Adipocyte (in vitro differentiated cells): ENCODE measurements at places on chromosomes 1 and 21.
A peak's percentile ranks its signal among the peaks of the same experiment; 100 is the strongest.

DNA sequence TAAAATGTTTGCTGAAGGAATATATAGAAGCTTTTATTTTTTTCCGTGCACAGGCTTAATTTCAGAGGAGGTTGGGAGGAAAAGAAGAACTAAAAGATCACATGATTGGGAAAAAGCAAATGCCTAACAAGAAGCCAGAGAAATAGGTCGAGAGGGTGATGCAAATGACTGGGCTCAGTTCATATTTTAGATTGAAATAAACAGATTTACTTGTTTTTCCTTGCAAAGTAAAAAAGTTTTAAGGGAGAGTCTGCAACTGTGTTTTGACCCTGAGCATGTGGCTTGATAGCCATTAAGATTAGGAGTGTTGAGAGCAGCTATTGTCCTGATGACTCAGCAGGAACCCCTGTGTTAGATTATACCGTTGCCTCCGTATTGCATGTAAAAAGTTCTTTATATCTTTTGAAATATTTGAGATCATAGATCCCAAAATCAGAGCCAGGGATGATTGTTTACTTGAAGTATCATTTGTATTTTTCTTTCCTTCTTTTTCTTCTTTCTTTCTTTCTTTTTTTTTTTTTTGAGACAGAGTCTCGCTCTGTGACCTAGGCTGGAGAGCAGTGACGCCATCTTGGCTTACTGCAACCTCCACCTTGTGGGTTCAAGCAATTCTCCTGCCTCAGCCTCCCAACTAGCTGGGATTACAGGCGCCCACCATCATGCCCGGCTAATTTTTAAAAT lies 20.2 kb downstream of the CLIC4 start:
- DNase-seq: peak; percentile 67

- DNase-seq: peak; percentile 67
These were observed 31.6 kb upstream of the NUF2 start for GRCh38 chr1:163290025-163290640.

DNA sequence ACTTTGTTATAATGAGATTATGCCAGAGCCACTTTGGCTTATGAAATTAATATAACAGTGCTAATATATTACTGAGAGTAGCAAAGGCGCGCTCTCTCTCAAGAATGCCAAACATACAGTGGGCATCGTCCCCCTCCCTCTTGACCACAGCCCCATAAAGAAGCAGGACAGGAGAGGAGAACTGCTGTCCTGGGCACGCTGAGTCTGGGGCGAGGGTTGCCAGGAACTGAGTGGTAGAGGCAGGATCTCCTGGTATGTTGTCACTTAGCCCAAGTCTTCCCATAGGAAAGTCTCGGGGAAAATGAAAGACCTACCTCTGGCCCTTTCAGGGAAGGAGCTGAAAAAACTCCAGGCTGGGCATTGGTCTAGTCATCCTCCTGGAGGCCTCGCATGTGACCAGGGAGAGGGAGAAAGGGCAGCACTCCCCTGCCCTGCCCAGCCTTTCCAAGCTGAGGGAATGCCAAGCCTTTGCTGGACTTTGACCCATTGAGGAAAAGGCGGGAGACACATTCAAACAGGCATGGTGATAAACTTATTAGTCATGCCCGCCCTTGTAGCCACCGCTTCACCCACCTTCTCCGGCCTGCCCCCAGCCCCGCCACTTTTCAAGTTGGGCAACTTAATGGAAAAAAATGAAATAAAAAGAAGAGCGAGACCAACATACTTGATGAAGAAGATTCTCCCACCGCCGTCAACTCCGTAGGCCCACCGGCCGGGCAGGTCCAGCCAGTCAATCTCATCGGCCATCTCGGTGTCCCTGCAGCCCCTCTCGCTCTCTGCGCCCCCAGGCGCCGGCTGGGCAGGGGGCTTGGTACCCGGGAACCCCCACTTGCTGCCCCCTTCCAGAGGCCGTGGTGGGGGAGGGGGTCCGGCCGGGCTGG lies 17.4 kb upstream of the PLEKHA6 start:
- DNase-seq: no peak

DNA sequence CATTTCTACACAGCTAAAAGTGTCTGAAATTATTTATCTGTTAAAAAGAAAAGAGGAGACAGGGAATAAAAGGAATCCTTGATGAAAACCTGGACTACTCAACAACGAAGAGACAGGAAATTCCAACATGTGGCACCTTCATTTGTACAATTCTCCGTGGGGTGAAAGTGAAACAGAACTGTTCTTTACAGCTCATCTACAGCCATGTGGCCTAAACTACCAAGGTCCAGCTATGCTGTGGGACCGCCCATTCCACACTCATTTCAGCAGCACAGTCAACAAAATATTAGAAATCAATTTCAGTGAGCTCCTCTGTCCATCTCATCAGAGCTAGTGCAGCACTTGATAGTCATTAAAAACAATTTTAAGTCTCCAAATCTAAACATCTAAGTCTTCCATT lies 44.0 kb downstream of the UBR4 start:
- no peak for DNase-seq

DNA sequence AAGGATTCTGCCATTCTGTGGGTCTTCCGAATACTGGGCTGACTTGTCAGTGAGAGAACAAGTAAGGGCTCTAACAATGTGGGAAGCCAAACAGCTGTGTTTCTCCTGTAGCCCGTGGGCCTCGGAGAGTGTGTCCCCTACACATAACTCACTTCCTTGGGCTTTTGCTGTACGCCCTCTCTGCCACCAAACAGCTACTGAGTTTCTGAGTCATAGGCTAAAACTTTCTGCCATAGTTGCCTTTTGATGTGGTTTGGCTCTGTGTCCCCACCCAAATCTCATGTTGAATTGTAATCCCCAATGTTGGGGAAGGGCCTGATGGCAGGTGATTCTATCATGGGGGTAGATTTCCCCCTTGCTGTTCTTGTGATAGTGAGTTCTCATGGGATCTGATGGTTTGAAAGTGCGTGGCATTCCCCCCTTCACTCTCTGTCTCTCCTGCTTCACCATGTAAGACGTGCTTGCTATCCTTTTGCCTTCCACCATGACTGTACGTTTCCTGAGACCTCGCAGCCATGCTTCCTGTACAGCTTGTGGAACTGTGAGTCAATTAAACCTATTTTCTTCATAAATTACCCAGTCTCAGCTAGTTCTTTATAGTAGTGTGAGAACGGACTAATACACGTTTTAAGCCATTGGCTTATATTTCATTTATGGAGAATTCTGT lies 194.8 kb upstream of the HMCN1 start:
- DNase-seq: no peak

DNA sequence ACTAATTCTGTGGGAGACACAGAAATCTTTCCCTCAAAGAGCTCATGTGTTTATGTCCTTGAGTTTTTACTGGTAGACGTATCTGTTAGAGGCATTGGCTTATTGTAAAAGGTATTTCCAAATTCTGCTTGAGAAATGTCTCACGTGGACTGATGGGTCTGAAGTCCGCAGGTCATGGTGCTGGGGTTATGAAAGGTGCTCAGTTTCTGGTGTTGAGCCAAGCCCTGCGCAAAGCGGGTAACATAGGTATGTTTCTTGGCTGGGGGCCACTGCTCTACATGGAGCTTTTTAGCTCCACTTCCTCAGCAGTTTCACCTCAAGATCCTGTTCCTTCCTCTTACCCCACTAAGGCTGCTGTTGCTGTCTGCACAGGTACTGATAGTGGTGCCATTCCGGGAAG lies 10.8 kb downstream of the UTP25 start:
- no peak for DNase-seq

GRCh38 chr1:62628506-62628905 lies 31.2 kb downstream of the ANGPTL3 start:
- DNase-seq: no peak

DNA sequence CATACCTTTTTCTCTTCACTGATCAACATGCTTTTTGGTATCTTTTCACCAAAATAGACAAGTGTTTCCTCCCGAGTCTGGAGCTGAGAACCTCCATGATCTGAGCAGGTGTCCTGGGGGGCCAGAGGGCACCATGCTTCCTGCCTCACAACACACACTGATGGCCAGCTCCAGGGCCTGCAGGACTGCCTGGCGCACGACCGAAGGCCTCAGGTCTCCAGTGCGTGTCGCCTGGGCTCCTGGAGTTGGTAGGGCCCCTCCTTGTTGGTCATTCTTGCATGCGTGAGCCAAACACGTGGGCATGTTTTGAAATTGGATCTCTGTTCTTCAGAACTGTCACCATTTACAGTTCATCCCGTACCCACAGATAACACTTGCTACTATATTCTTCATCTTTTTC lies 64.4 kb downstream of the SLC37A1 start:
- DNase-seq: no peak

DNA sequence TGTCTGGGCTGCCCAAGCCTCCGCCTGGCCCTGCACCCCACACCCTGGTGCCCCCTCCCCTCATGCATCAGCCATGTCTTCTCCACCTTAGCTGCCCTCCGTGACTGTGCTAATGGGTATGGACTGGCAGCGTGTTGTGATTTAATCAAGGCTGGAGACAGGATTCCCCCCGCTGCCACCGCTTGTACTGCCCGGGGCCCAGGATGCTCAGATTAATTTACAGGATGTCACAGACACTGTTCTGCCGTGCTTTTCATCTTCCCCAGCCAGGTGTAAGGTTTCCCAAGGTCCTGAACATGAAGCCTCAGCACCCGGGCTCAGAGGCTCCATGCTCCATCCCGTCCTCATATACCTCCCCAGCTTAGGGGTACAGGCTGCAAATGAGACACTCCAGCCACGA lies 66.3 kb downstream of the TAS1R2 start:
- no peak for DNase-seq

DNA sequence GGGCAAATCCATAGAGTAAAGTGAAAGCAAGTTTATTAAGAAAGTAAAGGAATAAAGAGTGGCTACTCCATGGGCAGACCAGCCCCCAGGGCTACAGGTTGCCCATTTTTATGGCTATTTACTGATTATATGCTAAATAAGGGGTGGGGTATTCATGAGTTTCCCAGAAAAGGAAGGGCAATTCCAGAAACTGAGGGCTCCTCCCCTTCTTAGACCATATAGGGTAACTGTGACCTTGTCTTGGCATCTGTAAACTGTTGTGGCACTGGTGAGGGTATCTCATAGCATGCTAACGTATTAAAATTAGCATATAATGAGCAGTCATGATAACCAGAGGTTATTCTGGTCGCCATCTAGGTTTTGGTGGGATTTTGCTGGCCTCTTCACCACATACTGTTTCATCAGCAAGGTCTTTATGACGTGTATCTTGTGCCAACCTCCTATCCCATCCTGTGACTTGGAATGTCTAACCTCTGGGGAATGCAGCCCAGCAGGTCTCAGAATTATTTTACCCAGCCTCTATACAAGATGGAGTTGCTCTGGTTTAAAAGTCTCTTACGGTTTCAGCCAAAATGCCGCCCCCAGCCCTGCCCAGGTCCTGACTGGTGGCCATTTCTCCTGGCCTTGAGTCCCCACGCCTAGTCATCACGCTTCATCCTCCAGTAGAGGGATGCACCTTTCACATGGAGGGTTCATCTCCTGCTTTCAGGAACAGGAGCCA lies 982 bp upstream of the TRIM17 start:
- no peak for DNase-seq

- DNase-seq: peak; percentile 90
These were observed 15.9 kb upstream of the ELOA start for GRCh38 chr1:23727362-23727811.

- no peak for DNase-seq
These were observed 26.5 kb downstream of the OSBPL9 start for GRCh38 chr1:51643362-51643761.

DNA sequence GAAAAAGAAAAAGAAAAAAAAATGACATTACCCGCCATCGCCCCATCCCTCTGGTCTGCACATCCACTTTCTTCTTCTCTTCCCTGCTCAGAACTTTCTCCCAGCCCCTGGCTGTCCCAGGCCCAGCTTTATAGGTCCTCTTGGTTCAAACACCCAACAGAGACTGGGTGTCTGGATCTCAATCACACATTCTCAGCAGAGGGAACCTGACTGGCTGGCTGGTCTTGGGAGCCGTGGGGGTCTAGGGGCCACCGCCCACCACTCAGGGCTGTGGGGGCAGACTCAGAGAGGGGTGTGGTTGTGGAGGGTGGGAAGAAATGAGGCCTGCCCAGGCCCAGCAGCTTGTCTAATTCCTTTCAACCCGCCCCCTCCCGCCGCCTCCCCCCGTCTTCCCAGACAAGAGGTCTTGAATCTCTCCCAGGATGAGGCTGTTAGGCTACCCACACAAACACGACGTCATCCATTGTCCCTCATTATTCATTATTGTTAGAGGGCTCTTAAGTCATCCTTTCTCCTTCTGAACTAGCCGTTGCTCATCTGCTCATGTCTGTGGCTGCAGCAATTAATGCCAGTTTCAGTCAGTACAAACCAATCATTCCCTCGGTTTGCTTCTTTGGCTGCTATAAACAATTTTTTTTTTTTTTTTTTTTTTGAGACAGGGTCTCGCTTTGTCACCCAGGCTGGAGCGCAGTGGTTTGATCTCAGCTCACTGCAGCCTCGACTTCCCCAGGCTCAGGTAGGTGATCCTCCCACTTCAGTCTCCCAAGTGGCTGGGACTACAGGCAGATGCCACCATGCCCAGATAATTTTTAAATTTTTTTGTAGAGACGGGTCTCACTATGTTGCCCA lies 40.6 kb upstream of the CLIC4 start:
- DNase-seq: no peak

DNA sequence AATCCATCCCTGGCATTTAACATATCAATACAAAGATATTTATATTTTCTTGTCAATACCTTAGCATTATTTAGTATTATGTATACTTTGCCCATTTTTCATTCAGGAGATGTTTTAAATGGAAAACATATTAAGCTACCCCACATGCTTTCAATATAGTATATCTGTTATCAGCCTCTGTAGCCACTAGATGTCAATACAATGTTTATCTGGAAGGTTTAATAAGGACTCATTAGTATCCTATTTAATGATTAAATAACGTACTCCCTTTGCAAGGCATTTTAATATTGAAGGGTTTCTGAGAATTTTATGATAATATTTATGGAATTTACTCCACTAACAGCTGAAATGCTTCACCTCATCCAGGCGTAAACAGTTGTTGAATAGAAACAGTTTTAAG lies 329.5 kb upstream of the ADGRL2 start:
- DNase-seq: no peak

- DNase-seq: no peak
These were observed 12.4 kb downstream of the SLC30A1 start for GRCh38 chr1:211566431-211567025.

GRCh38 chr1:14103878-14104430 lies 404.0 kb downstream of the PRDM2 start:
- no peak for DNase-seq
